ENCODE measurements at places on chromosomes 1 and 21.

DNA sequence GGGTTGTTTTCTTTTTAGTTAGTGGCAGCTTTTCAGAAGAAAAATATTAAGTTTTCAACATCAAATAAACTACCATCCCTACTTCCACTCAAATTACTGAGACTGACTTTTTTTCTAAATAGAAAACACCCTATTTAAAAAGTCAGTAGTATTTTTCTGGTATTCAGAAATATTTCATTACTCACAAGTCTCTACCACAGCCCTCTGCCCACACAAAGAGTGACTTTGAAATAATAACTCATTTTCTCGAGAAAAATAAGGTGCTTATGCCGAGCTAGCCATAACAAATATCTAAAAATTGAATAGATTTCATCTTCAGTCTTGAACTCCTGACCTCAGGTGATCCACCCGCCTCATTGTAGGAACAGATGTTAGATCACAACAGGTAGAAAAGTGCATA lies 41.8 kb upstream of the USP25 start:
- DNase-seq = no peak

GRCh38 chr1:210633636-210634035 lies 304.9 kb downstream of the HHAT start:
- DNase-seq = no peak

- no peak for DNase-seq
Measured at GRCh38 chr1:40044110-40044509, 3.6 kb downstream of the CAP1 start.

DNA sequence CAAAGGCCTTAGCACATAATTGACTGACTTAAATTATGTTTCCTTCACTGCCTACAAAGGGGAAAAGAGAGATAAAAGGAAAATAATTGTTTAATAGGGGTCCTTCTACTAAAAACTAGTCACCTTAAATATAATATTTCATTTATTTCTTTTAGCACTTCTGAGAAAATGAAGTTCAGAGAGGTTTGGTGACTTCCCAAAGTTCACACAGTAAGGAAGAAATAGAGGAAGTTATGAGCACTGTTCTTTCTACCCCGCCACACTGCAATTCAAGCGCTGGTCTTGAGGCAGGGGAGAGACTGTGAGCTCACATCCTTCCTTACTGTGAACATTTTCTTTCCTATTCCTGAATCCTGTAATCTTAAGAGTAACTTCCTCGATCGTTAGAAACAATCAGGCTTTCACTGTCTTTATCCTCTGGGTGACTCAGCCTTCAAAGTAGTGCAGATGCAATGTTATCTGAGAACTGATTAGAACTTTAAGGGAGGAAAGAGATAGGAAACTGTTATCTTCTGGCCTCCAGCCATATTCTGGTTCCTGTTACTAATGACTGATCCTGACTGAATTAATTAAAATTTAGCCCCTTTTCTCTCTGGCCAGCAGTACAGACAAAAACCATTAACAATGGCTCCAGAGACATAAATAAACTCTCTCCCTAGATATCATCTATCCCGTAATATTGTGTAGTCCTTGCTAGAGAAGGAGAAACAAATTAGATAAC lies 6.8 kb downstream of the RGS5 start:
- DNase-seq = no peak

DNA sequence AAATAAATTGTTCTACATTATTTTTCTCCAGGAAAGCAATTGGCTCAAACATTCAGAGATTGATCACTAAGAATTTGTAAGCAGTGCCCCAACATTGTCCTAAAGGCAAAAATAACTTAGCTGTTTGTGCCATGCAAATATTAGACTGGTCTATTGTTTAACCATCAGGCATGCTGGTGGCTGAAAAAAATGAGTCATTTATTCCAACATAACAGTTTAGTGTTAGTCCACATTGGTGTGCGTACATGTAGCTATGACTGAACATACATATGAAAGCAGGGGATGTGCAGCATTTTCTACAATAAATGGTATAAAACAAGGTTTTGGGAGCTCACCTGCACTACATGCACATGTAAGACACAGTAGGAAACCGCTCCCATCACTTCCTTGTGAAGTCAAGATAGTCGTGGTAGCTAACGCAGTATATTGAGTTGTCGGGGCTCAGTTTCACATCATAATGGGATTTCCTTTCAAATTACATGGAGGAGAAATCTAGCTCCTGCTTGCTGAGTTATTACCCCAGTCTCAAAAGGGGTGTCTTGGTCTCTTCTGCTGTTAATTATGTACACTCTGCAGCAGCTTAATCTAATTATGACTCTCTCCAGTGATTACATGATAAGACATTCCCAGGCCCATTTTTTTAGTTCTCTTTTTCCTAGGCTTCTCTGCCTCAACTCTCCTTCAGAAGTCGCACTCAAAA lies 199.4 kb downstream of the LYPLAL1 start:
- DNase-seq = no peak

DNA sequence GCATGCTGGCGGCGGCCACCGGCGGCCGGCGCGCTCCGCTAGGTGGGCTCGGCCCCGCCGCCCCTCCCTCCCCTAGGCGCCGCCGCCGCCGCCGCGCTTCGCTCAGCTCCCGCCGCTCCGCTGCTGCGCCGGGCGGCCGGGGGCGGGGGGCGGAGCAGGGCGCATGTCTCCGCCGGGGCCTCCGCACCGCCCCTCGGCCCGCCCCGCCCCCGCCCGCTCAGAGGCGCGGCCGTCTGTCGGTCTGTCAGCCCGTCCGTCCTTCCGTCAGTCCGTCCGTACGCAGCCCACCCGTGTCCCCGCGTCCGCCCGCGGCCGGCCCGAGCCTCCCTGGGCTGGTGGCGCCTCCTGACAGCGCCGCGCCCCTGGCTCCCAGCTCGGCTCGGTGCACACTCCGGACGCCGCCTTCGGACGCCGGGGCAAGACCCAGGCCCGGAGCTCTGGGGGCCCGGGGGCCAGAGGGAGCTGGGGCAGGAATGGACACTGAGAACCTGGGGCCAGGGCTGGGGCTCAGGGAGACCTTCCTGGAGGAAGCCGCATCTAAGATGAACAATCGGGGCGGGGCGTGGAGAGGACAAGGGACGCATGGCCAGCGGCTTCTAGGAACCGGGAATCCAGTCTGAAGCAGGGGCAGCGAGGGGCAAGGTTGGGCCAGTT lies at the start of gene GPR153:
GPR153 (minus strand) TSS at position 138 of the 654 bp plus-strand sequence. CDS start 6,193 bp downstream, outside the sequence.
- no peak for DNase-seq

DNA sequence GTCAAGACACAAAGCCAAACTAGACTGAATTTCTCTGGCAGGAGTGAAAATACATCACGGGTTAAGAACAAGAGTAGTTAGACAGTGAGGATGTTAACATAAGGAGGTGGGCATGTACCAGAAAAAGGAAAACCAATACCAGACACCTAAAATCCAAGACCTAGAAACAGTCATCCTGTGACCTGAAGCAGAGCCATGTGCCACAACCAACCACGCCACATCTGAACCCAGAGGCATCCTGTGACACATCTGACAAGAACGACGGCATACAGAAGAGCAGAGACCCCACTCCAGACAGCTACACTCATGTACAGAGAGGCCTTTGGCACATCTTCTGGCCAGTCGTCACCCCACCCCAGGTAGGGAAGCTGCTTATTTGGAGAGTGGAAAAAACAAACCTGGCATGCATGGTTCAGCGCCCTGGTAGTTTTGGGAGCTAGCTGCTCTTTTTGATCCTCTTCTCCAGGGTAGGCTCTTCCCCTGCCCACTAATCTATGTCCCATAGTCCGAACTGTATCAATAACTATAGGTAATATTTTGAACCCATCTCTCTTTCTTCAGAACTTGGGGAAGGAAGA lies 72.1 kb downstream of the SLC45A1 start:
- no peak for DNase-seq

DNA sequence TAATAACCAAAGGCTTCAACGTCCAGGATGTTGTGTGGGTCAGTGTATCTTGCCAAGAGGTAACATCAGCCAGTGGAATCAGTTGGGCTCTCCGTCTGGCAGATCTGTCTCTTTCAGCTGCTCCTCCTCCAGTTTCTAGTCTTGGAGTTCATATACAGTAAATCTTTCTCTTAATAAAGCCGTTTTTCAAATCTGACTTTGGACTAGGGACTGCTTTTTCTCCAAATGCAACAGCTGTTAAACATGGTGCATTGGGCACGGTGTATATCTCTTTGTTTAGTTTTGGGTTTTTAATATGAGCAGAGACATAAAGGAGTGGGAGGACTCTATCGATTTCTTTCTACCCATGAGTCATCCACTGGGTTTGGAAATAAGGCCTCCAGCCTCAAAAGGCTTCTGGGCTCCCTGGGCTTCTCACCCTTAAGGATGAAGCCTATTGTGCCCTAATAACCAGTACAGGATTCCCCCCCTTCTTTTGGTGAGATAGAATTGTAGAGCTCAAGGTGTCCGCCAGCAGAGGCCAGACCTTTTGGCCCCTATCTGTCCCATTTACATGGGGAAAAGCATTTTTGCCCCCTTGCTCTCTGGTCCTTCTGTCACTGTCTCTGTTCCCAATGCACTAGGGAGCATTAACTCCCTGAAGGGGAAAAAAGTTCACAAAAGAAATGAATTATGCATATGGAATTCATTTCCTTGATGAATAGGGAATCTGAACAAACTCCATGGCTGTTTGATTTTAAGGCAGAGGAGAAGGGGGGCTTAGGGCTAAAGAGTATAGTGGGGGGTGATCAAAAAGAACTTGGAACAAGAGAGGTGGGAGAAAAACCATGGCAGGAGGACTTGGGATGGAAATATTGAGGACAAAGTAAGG lies 86.0 kb downstream of the PBX1 start:
- no peak for DNase-seq

Data from RWPE2 (cell line).